ENCODE measurements at places on chromosomes 7 and 10. TPM values are rescaled to one million over a fixed set of nuclear protein-coding genes. Genes with fewer than 3 reads are reported as not detected.
A peak's percentile ranks its signal among the peaks of the same experiment; 100 is the strongest.

- peaks cover 4% of the 10 kb centered on the region for H3K36me3 ChIP-seq
- no peak overlapping the region for H3K27ac ChIP-seq
- H3K4me3 ChIP-seq = no peak overlapping the region
Measured at GRCh38 chr10:15781381-15781960, 61.7 kb upstream of the ITGA8 start.

GRCh38 chr7:100476903-100477870, 1.8 kb downstream of the TSC22D4 start:
- peaks cover 3% of the 10 kb centered on the region for H3K27me3 ChIP-seq
- H3K27ac ChIP-seq = peak overlapping the region; percentile 66
- peaks cover 66% of the 10 kb centered on the region for H3K4me1 ChIP-seq
- no peak for DNase-seq
- peak overlapping the region; percentile 98 for H3K4me3 ChIP-seq

GRCh38 chr7:111650456-111650999, 88.2 kb upstream of the IMMP2L start:
- H3K36me3 ChIP-seq = no peaks in the 10 kb centered on the region
- no peak overlapping the region for H3K4me3 ChIP-seq
- DNase-seq = no peak
- H3K4me1 ChIP-seq = no peaks in the 10 kb centered on the region
- no peak overlapping the region for H3K27ac ChIP-seq
- no peaks in the 10 kb centered on the region for H3K27me3 ChIP-seq

- H3K36me3 ChIP-seq = no peaks in the 10 kb centered on the region
- no peak for DNase-seq
- no peaks in the 10 kb centered on the region for H3K27me3 ChIP-seq
- H3K4me1 ChIP-seq = no peaks in the 10 kb centered on the region
- no peak overlapping the region for H3K4me3 ChIP-seq
Measured at GRCh38 chr10:34866848-34867247, 51.8 kb upstream of the PARD3 start.

GRCh38 chr10:112896273-112896672, 53.8 kb upstream of the TCF7L2 start:
- H3K27me3 ChIP-seq = peaks cover 10% of the 10 kb centered on the region
- H3K4me1 ChIP-seq = no peaks in the 10 kb centered on the region
- H3K36me3 ChIP-seq = no peaks in the 10 kb centered on the region
- no peak overlapping the region for H3K27ac ChIP-seq
- DNase-seq = no peak

GRCh38 chr10:100571084-100571856, 35.5 kb downstream of the HIF1AN start:
- no peak overlapping the region for H3K27ac ChIP-seq
- H3K4me1 ChIP-seq = peaks cover 7% of the 10 kb centered on the region
- H3K36me3 ChIP-seq = no peaks in the 10 kb centered on the region
- H3K4me3 ChIP-seq = no peak overlapping the region

GRCh38 chr10:74929197-74929596, 102.8 kb downstream of the KAT6B start:
- H3K27ac ChIP-seq = no peak overlapping the region
- no peaks in the 10 kb centered on the region for H3K27me3 ChIP-seq
- no peaks in the 10 kb centered on the region for H3K36me3 ChIP-seq
- DNase-seq = no peak
- no peaks in the 10 kb centered on the region for H3K4me1 ChIP-seq

GRCh38 chr7:151038951-151039849, 9.1 kb upstream of the ASIC3 start:
- no peak overlapping the region for H3K27ac ChIP-seq
- peaks cover 45% of the 10 kb centered on the region for H3K36me3 ChIP-seq
- H3K27me3 ChIP-seq = no peaks in the 10 kb centered on the region
- H3K4me3 ChIP-seq = no peak overlapping the region
- no peak for DNase-seq

- H3K27me3 ChIP-seq = no peaks in the 10 kb centered on the region
- no peak overlapping the region for H3K27ac ChIP-seq
- H3K4me1 ChIP-seq = no peaks in the 10 kb centered on the region
Measured at GRCh38 chr7:139561-140243, 52.7 kb upstream of the FAM20C start.

DNA sequence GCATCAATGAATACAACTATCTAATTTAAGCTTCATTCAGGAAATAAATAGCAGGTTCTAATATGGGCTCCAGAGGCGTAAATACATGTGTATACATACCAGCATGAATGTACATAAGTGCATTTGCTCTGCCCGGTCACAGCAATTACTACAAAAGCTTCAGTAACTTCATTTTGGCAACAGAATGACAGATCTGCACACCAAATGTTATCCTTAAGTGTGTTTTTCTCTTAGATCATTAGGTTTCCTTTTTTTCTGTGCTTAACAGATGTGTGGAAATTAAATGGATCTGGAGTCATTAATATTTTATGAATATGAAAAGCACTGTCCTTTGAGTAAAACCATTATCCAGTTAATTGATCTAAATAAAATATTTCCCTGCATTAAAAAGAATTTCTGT, 159.0 kb upstream of the MEOX2 start:
- H3K4me3 ChIP-seq = no peak overlapping the region
- DNase-seq = no peak
- no peak overlapping the region for H3K27ac ChIP-seq
- no peaks in the 10 kb centered on the region for H3K4me1 ChIP-seq
- no peaks in the 10 kb centered on the region for H3K27me3 ChIP-seq

GRCh38 chr7:132518102-132518838, 58.0 kb downstream of the PLXNA4 start:
- no peak for DNase-seq
- H3K4me1 ChIP-seq = no peaks in the 10 kb centered on the region
- H3K27me3 ChIP-seq = peaks cover 9% of the 10 kb centered on the region
- no peak overlapping the region for H3K27ac ChIP-seq
- no peaks in the 10 kb centered on the region for H3K36me3 ChIP-seq
- H3K4me3 ChIP-seq = no peak overlapping the region

GRCh38 chr7:92135052-92135889, 994 bp upstream of the CYP51A1 start:
- no peaks in the 10 kb centered on the region for H3K27me3 ChIP-seq
- peak overlapping the region; percentile 81 for H3K27ac ChIP-seq
- no peak for DNase-seq
- H3K4me3 ChIP-seq = peak overlapping the region; percentile 98
- no peaks in the 10 kb centered on the region for H3K36me3 ChIP-seq
- peaks cover 21% of the 10 kb centered on the region for H3K4me1 ChIP-seq

DNA sequence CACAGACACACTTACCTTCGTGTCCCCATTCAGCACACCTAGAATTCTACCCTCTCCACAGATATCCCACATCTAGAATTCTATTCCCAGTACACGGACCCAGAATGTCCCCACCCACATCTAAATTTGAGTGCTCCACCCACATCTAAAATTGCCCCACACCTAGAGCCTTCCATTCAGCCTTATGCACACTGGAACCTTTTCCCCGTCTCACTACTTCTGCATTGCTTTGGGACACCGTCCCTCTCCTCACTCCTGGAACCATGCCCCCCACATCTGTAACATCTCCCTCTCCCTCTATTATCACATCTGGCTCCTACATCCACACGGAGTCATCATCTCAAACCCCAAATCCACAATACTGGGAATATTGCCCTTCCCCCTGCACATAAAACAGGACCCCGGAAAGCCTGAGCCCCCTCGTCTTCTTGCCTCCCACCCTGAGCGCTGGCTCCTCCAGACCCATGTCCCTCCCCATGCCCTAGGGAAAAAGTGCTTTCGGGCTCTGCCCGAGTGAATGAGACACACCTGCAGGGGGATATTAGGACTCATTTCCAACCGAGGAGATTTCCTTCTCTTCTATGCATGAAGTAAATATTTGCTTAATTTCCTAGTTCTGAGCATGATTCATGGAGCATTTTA, 125.8 kb upstream of the UNC5B start:
- no peaks in the 10 kb centered on the region for H3K36me3 ChIP-seq
- no peaks in the 10 kb centered on the region for H3K4me1 ChIP-seq
- H3K27ac ChIP-seq = no peak overlapping the region
- no peak for DNase-seq

DNA sequence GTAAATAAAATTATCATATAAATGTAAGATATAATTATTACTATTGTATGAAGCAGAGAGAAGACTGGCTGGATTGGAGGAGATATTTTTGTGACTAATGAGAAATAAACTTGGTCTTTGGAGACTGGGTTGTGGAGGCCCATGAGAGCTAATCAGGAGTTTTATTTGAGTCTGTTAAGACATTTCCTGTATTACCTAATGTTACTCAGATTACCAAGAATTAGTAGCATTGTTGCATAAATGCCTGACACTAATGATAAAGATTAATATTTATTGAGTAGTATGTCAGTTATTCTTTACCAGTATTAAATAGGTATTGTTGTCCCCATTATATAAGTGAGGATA, 7.1 kb downstream of the CCDC126 start:
- no peak overlapping the region for H3K4me3 ChIP-seq
- H3K27ac ChIP-seq = no peak overlapping the region
- no peaks in the 10 kb centered on the region for H3K27me3 ChIP-seq

TYW1B gene
- 4.1 TPM for total RNA-seq

GCK gene
- total RNA-seq = 0.28 TPM

GRB10 gene
- total RNA-seq = 10.1 TPM

LGI1 gene
- total RNA-seq = not detected

GIMAP4 gene
- 341 TPM for total RNA-seq

CCDC3 gene
- total RNA-seq = not detected

SPDYE5 gene
- 0.23 TPM for total RNA-seq

MACROH2A2 gene
- 3.4 TPM for total RNA-seq

CRTAC1 gene
- not detected for total RNA-seq

FGFBP3 gene
- total RNA-seq = 6.7 TPM

CALHM1 gene
- not detected for total RNA-seq

Measured in T-cell (primary cell).